ENCODE measurements at places on chromosomes 7 and 10.

- no peak for DNase-seq
Measured at GRCh38 chr10:19676063-19676462, 140.2 kb upstream of the PLXDC2 start.

- peak; percentile 35 for DNase-seq
Measured at GRCh38 chr10:91672021-91672608, 39.2 kb upstream of the PPP1R3C start.

- no peak for DNase-seq
Measured at GRCh38 chr7:110633313-110633712, 457.6 kb upstream of the LRRN3 start.

GRCh38 chr7:156121956-156122355, 309.7 kb upstream of the SHH start:
- DNase-seq, result no peak

- DNase-seq, result no peak
Measured at GRCh38 chr7:102828286-102828685, 79.5 kb downstream of the FAM185A start.

DNA sequence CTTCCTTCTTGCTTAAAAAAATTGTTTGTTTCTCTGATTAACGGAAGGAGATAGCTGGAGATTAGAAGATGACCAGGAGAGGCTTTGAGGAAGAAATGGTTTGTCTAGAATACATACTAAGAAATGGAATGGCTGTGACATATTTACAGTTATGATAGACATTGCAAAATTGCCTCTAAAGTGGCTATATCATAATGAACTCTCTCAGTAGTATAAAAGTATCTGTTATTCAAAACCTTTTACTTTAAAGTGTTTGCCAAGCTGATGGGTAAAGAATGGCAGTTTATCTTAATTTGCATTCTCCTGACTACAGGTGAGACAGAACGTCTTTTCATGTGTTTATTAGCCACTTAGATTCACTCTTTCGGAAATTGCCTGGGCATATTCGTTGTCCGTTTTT, 28.7 kb downstream of the LRGUK start:
- no peak for DNase-seq

DNA sequence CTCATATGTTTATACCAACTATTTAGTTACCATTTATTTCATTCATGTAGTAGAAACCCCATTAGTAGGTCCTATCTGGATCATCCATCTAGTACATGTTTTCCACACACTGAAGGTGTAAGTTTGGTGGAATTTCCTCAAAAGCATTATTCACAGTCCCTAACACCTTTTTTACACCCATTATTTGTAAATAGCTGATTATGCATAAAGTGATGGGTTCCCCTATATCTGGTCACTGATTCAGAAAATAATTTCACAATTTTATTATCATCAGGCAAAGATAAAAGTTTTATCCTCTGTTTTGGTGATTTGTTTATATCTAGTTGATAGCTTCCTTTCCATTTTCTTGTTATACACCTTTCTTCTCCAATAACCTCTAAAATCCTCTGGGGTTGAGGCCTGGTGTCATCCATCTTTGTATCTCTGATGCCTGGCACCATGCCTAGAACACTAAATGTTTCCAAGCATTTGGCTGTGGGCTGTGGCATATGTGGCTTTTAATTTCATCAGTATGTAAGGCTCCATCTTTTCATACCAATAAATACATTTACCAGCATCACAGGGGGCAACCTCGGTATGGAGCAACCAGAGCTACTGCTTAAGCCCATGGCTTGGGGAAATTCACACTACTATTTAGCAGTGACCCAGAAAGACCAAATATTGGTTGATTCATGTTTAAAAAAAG, 1089.5 kb upstream of the LRRN3 start:
- no peak for DNase-seq

DNA sequence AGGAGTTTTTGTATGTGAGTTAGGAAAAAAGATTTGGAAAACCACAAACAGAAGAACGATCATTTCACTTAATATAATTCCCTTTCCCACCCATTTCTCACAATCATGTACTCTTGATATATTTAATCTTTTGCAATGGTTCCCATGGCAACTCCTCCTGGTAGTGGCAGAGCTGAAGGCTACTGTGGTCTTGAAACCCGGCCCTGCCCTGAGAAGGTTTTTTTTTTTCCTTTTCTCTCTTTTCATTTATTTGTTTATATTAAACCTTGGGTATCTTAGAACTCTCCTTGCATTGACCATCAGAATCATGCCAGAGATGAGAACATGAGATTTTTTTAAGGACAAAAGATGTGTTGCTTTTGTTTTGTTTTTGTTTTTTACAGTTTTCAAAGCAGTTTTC, 566.1 kb upstream of the NRP1 start:
- no peak for DNase-seq

Measured in HEK293T (cell line).